GM12891 (cell line): ENCODE measurements at places on chromosomes 4 and X.

DNA sequence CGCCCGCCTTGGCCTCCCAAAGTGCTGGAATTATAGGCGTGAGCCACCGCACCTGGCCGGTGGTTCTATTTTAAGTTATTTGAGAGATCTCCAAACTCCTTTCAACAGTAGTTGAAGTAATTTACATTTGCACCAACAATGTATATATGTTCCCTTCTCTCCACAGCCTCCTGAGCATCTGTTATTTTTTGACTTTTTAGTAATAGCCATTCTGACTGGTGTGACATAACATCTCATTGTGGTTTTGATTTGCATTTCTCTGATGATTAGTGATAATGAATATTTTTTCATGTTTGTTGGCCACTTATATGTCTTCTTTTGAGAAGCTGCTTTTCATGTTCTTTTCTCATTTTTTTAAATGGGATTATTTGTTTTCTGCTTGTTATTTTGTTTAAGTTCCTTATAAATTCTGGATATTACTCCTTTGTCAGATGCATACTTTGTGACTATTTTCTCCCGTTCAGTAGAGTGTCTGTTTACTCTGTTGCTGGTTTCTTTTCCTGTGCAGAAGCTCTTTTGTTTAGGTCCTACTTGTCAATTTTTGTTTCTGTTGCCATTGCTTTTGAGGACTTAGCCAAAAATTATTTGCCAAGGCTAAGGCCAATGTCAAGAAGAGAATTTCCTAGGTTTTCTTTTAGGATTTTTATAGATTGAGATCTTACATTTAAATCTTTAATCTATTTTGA lies 213.2 kb downstream of the ARHGAP24 start:
- DNase-seq: no peak

DNA sequence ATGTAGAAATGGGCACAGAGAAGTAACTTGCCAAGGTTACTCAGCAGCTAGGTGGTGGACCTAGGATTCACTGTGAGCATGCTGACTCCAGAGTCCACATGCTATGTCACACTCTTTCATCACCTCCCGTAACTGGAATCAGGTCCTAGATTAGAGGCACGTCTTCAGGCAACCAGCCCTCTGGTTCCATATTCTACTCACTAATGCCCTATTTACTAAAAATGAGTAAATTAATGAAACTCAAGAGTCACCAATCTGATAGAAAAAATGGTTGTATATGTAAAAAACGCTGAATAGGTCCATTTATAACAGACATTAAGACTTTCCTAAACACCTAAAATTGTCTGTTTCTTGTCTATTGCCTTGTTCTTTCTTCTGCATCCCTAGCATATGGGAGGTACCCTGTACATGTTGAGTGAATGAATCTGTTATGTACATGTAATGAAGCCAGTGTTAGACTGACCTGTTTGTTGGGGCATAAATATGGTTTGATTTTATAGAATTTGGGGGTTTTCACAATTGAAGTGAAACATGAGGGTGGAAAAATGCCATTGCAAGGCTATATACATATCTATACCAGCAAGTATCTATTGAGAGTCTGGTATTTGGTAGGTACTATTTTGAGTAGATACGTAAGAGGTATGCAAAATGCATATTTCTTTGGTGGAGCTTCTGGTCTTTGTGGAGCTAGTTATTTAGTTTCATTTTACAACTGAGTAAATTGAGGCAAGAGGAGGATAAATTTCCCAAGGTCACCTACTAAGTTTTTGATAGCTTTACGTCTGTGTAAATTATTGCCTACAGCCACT lies 7.5 kb upstream of the RUFY3 start:
- no peak for DNase-seq

DNA sequence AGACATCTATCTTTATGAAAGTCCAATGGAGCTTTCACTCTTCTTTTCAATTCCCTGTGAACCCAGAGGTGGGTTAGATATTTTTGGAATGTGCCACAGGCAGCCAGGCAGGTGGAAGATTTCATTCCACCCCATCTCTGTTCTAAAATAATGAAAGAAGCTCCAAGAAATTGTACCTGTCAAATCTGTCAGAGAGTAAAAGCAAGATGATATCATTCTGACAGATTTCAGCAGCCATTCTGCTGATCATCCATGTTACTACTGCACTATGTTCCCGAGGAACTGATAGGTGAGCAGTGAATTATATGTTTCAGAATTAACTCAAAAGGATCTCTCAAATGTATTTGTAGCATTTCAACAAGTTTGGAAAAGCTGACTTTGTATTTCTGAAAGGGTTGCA lies 339.5 kb upstream of the SPANXN4 start:
- DNase-seq: no peak

DNA sequence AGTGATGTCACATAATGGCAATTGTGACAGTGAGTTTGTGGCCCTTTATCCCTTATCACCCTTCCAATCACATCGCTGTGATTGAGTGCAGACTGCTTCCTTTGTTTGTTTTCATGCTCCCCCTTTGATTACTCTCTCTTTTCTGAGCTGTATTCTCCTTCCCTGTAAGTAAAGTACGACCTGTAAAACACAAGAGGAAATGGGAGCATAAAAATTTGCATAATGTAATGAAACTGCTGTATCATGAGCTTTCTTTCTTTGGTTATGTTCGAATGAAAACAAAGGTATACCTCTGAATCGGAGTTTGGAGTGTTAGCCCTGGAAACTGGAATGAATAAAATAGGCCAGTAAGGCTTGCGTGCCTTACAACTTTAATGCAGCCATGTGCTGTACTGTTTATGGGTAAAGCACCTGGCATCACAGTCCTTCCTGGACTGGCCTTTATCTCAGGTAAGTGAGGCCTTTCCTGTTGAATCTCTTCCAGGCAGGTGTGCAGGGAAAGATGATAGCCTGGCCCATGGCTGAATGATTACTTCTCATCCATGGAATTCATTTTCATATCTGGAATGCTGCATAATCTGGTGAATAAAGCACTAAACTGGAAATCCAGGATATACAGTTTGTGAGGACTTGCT lies 26.6 kb upstream of the HS3ST1 start:
- DNase-seq: no peak

- no peak for DNase-seq
These were observed 76.5 kb downstream of the CENPC start for GRCh38 chr4:67468830-67469229.

- no peak for DNase-seq
These were observed 112.8 kb upstream of the DKK2 start for GRCh38 chr4:107148904-107149303.

DNA sequence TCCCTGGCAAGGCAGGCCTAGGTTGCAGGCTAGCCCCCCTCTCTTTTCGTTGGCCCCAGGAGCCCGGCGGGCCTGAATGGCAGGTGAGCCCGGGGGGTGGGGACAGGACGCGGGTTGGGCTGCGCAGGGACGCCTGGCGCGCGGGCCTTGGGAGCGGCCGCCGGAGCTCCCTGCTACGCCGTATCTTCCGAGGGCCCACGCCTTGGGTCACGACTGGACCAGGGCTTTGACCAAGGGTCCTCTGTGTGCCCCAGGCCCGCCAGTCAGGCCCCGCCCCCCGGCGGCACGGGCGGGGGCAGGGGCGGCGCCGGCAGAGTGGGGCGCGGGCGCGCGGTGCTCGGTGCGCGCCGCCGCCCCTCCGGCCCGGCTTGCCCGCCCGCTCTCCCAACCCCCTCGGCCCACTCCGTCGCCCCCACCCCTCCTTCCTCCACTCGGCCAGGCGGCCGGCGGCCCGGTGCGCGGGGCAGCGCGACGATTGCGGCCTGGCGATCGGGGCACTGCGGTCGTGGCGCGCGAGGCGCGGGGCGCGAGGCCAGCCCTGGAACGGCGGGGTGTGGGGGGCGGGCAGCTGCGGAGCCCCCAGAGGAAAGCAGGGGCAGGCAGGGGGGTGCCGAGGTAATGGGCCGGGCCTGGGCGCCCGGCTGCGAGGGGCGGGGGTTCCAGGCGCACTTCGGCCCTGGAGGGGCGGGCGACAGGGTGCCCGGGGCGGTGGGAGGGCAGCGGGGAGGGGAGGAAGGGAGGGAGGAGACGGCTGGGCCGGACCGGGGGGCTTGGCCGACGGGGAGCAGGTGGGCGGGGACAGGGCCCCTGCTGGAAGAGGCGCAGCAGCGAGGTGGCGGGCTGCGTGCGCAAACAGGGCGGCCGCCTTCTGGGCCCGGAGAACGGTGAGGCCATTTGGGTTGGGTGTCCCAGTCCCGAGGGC lies at the start of gene PRRG3:
PRRG3 (plus strand) TSS at position 798 of the 922 bp plus-strand sequence. CDS start 3,357 bp downstream, outside the sequence.
- no peak for DNase-seq

DNA sequence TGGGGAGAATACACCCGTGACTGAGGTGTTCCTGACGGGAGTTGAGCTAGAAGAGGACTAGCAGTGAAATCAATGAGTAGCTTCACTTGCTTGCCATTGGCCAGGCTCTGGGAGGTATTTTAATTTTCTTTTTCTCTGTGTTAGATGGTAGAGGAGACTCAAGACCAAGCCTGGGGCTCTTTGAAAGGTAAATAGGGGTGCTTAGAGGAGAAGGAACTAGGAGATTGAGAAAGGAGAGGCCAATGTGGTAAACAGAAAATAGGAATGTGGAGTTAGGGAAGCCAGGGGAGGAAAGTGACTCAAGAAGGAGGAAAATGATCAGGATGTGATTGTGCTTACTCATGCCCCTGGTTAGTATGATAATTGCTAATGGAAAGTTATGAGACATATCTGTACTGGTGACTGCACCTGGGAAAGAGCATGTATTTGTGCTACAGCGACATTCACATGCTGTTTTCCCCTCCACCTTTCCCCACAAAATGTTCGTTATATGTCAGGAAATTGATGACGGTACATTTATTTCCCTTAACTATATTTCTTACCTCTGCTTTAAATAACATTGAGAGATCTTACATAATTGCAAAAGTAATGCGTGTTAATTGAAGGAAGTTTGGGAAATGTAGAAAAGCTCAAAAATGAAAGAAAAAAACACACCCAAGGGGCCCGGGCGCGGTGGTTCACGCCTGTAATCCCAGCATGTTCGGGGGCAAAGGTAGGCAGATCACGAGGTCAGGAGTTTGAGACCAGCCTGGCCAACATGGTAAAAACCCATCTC lies 16.9 kb upstream of the LRBA start:
- no peak for DNase-seq

DNA sequence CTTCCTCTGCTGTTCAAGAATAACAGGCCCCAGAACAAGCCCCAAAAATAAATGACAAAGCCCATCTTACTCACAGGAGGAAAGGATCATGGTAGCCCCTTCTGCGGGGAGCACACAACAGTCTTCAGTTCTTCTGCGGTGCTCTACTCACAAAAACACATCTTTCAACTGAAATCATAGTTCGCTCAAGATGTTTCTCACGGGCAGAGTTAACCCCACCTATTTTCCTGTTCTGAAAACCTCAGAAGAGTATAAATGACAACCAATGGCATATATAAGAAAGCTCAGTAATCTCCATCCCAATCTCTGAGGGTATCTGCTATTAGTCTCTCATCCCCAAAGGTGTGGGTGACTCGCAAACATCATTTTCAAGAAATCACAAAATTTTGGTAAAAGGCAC lies at the start of gene TXK:
TXK (minus strand) TSS at position 170 of the 400 bp plus-strand sequence; CDS start at position 90, 80 bp downstream.
- no peak for DNase-seq

GRCh38 chr4:5504486-5504885 lies 203.9 kb downstream of the EVC2 start:
- no peak for DNase-seq

DNA sequence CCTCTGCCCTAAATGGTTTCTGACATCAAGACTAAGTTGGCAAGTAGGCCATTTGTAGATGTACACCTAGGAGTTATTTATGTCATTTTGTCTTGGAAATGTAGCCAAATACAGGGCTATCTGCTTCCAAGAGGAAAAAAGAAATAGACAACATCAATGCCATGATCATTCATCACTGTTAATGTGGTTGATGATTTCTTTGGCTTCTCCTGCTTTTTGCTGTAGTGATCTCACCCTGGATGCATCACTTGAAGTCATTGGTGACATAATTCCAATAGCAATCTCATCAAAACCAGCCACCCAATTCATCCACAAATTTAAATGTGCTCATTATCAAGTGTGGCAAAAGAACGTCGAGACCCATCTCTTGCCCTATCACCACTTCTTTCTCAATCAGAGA lies 222.6 kb upstream of the PPARGC1A start:
- DNase-seq: no peak

DNA sequence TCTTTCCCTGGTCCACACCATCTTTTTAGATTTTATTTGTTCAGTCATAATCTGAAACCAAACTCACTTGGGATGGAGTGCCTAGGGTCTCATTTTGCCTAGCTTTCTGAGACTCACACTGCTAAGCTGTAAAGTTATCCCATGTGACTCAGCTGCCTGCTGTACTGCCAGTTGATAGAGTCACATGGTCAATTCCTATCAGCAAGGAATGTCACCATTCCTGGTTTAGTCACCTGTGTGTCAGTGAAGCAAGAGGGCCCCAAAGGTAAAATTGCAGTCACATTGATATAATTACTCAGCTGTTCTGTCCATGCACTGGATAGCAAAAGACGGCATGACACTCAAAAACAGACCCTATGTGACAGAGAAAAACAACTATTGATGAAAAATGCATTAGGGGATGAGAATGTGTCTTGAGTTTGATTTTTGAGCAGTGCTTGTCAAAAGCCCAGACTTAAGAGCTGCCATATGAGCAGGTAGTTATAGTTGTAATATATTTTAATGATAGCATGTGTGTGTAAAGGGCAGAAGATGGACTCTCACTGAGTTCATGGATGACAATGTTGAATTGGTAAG lies 413.2 kb downstream of the PPARGC1A start:
- DNase-seq: no peak

- no peak for DNase-seq
These were observed 12.7 kb downstream of the SPRY1 start for GRCh38 chr4:123409334-123409733.

- no peak for DNase-seq
These were observed 8.4 kb upstream of the CD99 start for GRCh38 chrX:2682565-2683177.

GRCh38 chrX:320126-320783 lies 1.7 kb upstream of the GTPBP6 start:
- DNase-seq: no peak

DNA sequence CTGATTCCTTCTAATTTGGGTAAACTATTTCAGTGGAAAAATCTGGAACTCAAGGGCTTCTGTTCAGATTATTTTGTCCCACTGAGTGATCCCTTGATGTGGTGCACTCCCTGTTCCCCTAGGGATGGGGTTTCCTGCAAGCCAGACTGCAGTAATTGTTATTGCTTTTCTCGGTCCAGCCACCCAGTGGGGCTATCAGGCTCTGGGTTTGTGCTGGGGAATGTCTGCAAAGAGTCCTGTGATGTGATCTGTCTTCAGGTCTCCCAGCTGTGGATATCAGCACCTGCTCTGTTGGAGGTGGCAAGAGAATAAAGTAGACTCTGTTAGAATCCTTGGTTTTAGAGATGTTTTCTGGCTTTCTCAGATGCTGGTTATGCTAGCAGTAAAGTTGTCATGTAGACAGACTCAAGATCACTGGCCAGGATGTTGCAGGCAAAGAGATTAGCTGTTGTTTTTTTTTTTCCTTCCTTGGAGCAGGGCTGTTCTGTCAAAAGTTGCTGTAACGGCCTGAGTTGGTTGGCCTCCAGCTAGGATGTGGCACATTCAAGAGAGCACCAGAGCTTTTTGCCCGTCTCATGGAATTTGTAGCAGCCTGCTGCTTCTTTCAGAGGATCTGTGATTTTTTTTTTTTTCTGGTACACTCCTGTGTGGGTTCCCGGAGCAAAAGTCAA lies 1314.0 kb downstream of the PCDH19 start:
- DNase-seq: no peak
